ENCODE measurements at places on chromosomes 3 and 15. TPM values are rescaled to one million over a fixed set of nuclear protein-coding genes. Genes with fewer than 3 reads are reported as not detected.
A peak's percentile ranks its signal among the peaks of the same experiment; 100 is the strongest.

LSAMP gene
- 67.1 TPM for total RNA-seq

GRCh38 chr3:13689373-13690260 is 140.7 kb downstream of the FBLN2 start:
- peaks cover 3% of the 10 kb centered on the region for H3K36me3 ChIP-seq
- peaks cover 7% of the 10 kb centered on the region for H3K27me3 ChIP-seq
- H3K4me3 ChIP-seq = no peak overlapping the region
- no peak for DNase-seq
- no peak overlapping the region for H3K27ac ChIP-seq

DNA sequence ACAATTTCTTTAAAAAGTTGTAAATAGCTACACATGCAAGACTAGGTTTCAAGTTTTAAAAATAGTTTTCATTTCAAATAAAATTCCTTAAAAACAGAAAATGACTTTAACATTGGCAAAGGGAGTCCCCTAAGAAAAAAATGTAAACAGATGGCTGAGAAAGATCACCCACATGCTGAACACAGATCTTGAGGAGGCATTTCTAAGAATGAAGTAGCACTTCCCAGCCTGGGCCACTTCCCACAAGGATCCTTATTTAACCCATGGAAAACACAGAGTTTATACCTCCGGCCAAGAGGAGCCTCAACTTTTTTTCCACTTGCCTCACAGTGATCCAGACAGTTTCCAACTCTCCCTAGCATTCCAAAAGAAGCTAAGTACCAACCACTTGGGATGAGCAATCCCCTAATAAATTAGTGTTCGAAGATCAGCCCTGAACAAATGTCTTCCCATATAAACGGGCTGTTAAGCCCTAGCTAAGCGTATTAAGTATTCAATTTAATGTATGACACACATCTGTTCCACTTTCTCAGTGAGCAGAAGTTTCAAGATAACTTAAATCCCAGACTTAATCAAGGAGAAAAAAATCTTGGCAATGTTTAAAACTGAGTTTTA is 61.4 kb downstream of the GADL1 start:
- no peaks in the 10 kb centered on the region for H3K4me1 ChIP-seq
- no peak overlapping the region for H3K27ac ChIP-seq
- no peaks in the 10 kb centered on the region for H3K36me3 ChIP-seq
- DNase-seq = no peak

DNA sequence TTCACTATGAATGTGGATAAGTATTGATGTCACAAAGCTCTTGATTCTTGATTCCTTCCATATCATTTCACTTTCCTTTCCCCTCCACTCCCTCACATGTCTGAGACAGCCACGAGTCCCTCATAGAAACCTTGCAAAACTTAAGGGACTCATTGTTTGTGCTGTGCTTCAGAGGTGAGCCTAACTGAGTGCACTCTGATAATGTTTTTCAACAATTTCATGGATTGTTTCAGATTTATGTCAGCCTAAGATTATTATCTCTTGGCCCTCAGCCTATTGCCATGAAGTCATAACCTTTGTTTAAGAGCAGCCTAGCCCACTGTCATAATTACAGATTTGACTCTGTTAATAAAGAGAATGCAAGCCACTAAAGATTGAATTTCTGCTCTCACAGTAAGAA is 363.6 kb downstream of the MECOM start:
- no peaks in the 10 kb centered on the region for H3K27me3 ChIP-seq
- no peak overlapping the region for H3K4me3 ChIP-seq
- H3K36me3 ChIP-seq = no peaks in the 10 kb centered on the region
- DNase-seq = no peak
- H3K4me1 ChIP-seq = no peaks in the 10 kb centered on the region

GRCh38 chr15:101027920-101028319 is 108.8 kb downstream of the LRRK1 start:
- peaks cover 3% of the 10 kb centered on the region for H3K4me1 ChIP-seq
- no peak overlapping the region for H3K4me3 ChIP-seq
- peaks cover 7% of the 10 kb centered on the region for H3K27me3 ChIP-seq
- no peak for DNase-seq
- H3K27ac ChIP-seq = no peak overlapping the region

GRCh38 chr3:48367201-48367600 is 4.8 kb upstream of the FBXW12 start:
- peak; percentile 33 for DNase-seq
- no peak overlapping the region for H3K27ac ChIP-seq
- H3K4me3 ChIP-seq = no peak overlapping the region
- peaks cover 19% of the 10 kb centered on the region for H3K4me1 ChIP-seq
- H3K27me3 ChIP-seq = peaks cover 3% of the 10 kb centered on the region

GRCh38 chr15:55977231-55977630 is 16.2 kb downstream of the NEDD4 start:
- no peak overlapping the region for H3K4me3 ChIP-seq
- peaks cover 5% of the 10 kb centered on the region for H3K36me3 ChIP-seq
- no peaks in the 10 kb centered on the region for H3K4me1 ChIP-seq
- H3K27ac ChIP-seq = no peak overlapping the region
- DNase-seq = no peak

ZKSCAN7 gene
- total RNA-seq = 20.6 TPM

MYO5C gene
- total RNA-seq = 0.66 TPM

CLRN1 gene
- not detected for total RNA-seq

- no peaks in the 10 kb centered on the region for H3K36me3 ChIP-seq
- DNase-seq = no peak
- H3K4me1 ChIP-seq = peaks cover 7% of the 10 kb centered on the region
Measured at GRCh38 chr3:30954426-30954825, 60.0 kb upstream of the GADL1 start.

DNA sequence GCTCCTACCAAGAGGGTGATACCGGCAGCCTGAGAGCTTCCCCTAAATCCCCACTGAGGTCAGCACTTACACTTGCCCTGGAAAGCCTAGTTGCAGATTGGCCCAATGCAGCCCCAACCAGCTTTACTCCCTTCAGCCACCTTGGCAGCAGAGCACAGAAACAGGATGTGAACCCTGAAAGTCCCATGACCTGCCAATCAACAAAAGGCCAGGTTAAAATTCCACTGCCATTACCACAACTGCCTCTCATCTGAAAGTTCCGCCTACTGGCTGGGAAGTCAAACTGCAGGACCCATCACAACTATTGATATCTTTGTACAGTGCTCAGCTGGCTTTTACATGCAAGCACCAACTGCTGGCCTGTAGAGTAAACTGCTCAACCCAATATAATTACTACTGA is 156.2 kb downstream of the ZMAT3 start:
- H3K27me3 ChIP-seq = no peaks in the 10 kb centered on the region
- no peak overlapping the region for H3K27ac ChIP-seq
- H3K36me3 ChIP-seq = peaks cover 14% of the 10 kb centered on the region
- H3K4me1 ChIP-seq = no peaks in the 10 kb centered on the region
- DNase-seq = no peak
- H3K4me3 ChIP-seq = no peak overlapping the region

DNA sequence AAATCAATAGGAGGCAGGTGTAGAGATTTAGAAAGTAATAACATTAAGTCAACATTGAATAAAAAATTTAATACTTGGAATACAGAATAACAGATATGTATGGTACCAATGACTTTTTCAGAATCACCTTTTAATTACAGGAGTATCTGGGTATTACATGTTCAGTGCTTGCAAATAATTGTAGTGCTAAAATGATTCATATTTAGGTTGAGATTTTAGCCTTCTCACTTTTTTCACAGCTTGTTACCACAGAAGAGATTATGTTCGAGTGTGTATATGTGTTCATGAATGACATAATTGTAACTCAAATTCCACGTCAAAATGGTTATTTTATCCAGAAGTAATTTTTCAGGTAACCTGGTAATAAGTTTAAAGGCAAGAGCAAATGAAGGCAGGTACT is 187.9 kb upstream of the TBL1XR1 start:
- H3K27me3 ChIP-seq = peaks cover 2% of the 10 kb centered on the region
- H3K27ac ChIP-seq = no peak overlapping the region
- H3K4me3 ChIP-seq = no peak overlapping the region

- H3K36me3 ChIP-seq = peaks cover 42% of the 10 kb centered on the region
- peaks cover 2% of the 10 kb centered on the region for H3K4me1 ChIP-seq
- no peak overlapping the region for H3K27ac ChIP-seq
- H3K4me3 ChIP-seq = no peak overlapping the region
- no peak for DNase-seq
Measured at GRCh38 chr15:28147801-28148200, 48.7 kb upstream of the OCA2 start.

LRRN1 gene
- total RNA-seq = 127 TPM

DNA sequence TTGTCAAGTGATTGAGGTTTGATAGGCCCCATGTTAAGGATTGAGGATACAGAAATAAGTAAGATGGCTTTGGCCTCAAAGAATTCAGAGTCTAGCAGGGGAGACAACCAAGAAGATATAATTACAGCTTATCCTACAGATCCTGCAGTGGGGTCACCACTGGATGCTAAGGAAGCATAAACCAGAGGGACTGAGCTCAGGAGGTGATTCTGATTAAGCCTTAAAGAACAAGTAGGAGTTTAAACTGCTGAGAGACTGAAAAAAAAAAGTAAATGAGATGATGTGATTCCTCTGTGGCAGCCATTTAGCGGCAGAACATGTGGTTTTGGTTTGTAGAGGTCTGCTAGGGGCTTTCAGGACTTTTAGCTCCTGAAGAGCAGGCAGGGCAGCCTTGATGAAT is 72.1 kb upstream of the ROPN1 start:
- no peak for DNase-seq
- H3K27ac ChIP-seq = no peak overlapping the region
- no peak overlapping the region for H3K4me3 ChIP-seq

DNA sequence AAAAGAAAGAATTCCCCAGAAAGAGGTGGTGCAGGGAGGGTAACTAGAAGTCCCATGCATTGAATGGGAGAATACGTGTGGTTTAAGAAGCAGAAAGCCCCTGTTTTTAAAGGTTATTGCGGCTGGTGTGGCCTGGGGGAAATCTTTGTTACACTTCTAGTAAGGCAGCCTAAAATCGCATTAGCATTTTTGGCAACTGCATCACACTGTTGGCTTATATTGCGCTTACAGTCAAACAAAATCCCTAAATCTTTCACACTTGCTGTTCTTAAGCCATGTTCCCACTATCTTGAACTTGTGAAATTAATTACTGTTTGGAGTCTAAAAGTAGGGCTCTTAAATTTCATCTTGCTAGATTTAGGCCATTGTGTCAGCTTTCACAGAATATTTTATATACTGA is 66.0 kb upstream of the GOLIM4 start:
- peaks cover 2% of the 10 kb centered on the region for H3K27me3 ChIP-seq
- H3K36me3 ChIP-seq = no peaks in the 10 kb centered on the region

- peaks cover 6% of the 10 kb centered on the region for H3K27me3 ChIP-seq
- H3K36me3 ChIP-seq = no peaks in the 10 kb centered on the region
- no peak for DNase-seq
- no peak overlapping the region for H3K27ac ChIP-seq
- peaks cover 22% of the 10 kb centered on the region for H3K4me1 ChIP-seq
- H3K4me3 ChIP-seq = no peak overlapping the region
Measured at GRCh38 chr3:50250514-50250913, 14.5 kb downstream of the GNAI2 start.

GRCh38 chr3:167012691-167013090 is 367.4 kb downstream of the ZBBX start:
- H3K27me3 ChIP-seq = no peaks in the 10 kb centered on the region
- no peaks in the 10 kb centered on the region for H3K4me1 ChIP-seq
- H3K36me3 ChIP-seq = no peaks in the 10 kb centered on the region

CCR4 gene
- not detected for total RNA-seq

- H3K4me1 ChIP-seq = peaks cover 11% of the 10 kb centered on the region
- H3K4me3 ChIP-seq = no peak overlapping the region
- H3K27ac ChIP-seq = no peak overlapping the region
- H3K36me3 ChIP-seq = no peaks in the 10 kb centered on the region
- no peak for DNase-seq
Measured at GRCh38 chr3:122627301-122627700, 49.9 kb downstream of the PARP15 start.

GRCh38 chr3:140092848-140093536 is 158.0 kb downstream of the CLSTN2 start:
- peaks cover 13% of the 10 kb centered on the region for H3K36me3 ChIP-seq
- H3K27ac ChIP-seq = no peak overlapping the region
- no peak for DNase-seq
- no peak overlapping the region for H3K4me3 ChIP-seq
- H3K4me1 ChIP-seq = peaks cover 6% of the 10 kb centered on the region

- no peaks in the 10 kb centered on the region for H3K27me3 ChIP-seq
- peaks cover 2% of the 10 kb centered on the region for H3K4me1 ChIP-seq
- H3K4me3 ChIP-seq = no peak overlapping the region
- peaks cover under 1% of the 10 kb centered on the region for H3K36me3 ChIP-seq
Measured at GRCh38 chr3:162718697-162719096, 1222.1 kb downstream of the OTOL1 start.

BCHE gene
- 4.0 TPM for total RNA-seq

DNA sequence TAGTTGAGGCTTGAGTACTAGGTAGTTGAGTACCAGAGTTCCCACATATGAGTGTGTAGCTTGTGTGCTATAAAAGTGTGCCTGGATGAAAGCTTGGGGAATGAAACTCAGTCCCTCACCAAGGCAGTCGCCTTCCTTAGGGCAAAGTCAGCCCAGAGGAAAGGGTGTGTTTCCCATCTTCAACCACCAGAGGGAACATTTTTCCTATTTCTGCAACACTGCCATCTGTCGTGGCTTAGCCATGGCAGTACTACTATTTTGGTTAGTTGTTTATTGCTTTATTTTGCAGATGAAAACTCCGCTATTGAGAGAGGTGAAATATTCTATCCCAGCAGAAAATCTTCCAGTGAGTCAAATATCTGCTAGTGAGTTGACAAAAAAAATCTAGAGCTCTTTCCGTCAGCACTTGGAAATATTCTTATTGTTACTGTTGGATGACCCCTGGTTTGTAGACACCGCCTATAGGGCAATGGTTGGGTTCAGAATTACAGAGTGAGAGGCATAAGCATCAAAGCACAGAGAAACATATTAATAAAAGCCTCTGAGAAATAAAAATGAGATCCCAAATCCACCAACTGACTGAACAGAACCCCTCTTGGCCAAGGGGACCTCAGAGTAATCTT is 239.9 kb downstream of the CPNE4 start:
- H3K4me3 ChIP-seq = peak overlapping the region; percentile 14
- H3K27ac ChIP-seq = peak overlapping the region; percentile 62
- H3K4me1 ChIP-seq = peaks cover 23% of the 10 kb centered on the region
- no peaks in the 10 kb centered on the region for H3K36me3 ChIP-seq

GRCh38 chr3:101536266-101536665 is 23.3 kb upstream of the SENP7 start:
- H3K4me1 ChIP-seq = no peaks in the 10 kb centered on the region
- peaks cover 1% of the 10 kb centered on the region for H3K27me3 ChIP-seq
- H3K4me3 ChIP-seq = no peak overlapping the region
- no peak overlapping the region for H3K27ac ChIP-seq
- DNase-seq = no peak

OXTR gene
- total RNA-seq = 4.0 TPM

All from glutamatergic neuron (in vitro differentiated cells).